Stimulated activated CD4-positive, alpha-beta T cell treated with anti-CD3 and anti-CD28 coated beads, Interleukin-15, amount 100 ng/mL, for 1 hour (primary cell): ENCODE measurements at places on chromosomes 11 and 22.

DNA sequence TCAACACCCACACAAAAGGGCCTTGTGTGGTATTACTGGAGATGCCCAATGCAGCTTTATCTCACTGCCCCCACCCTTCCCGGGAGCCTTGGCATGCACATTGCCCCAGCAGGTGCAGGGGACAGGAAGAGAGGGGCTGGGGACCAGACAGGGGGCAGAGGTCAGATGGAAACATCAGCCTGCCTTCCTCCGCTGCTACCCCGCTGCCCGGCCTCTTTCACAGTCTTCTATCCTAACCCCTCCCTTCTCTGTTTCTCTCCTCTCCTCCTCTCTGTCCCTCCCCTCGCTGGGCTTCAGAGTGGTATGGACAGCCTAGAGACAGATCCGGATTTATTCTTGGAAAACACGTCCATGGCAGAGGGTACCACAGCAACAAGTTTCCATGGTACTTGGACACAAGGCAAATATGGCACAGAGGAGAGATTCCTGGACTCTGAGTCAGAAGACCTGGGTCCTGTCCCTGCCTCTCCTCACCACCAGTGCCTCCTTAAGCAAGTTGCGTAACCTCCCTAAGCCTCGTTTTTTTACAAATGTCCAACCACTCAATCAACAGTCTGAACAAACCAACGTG is 8.3 kb upstream of the IGSF9B start:
- DNase-seq: no peak

- no peak for DNase-seq
Measured at GRCh38 chr11:134560566-134561330, 148.7 kb upstream of the B3GAT1 start.

DNA sequence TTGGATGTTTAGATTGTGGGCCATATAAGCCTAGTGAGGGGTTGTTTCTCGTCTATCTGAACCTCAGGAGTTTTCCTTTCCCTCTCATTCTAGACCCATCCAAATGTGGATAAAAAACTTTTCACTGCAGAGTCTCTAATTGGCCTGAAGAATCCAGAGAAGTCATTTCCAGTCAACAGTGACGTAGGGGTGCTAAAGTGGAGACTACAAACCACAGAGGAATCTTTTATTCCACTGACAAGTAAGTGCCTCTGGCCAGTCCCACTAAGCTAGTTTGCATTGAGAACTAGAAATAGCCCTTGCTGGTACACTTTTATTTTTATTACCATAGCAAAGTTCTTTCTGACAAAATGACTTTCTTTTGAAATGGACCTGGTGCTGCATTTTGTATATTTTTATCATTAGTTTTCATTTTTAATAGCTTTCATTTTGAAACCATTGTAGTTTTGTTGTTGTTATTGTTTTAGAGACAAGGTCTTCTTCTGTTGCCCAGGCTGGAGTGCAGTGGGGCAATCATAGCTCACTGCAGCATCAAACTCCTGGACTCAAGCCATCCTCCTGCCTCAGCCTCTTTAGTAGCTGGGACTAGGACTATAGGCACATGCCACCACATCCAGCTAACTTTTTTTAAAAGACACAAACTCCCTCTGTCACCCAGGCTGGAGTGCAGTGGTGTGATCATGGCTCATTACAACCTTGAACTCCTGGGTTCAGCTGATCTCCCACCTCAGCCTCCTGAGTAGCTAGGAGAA is 14.6 kb upstream of the PHLDB1 start:
- DNase-seq: no peak

DNA sequence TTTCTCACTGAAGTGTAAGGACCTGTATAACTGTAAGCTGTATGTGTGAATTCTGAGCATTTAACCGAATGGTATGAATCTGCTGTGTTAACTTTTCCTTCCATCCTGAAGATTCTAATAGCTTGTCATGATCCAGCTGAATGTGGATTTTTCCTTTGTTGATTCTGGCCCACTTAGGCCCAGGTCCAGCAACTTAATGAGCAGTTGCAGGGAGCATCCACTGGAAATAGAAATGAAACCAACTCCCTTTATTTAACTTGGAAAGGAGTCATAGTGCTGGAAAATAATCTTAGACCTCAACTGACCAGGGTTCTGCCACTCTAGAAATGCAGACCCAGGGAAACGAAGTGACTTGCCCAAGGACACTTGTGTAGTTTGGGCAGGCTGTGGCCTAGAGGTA is 142.3 kb upstream of the MTNR1B start:
- DNase-seq: no peak

- no peak for DNase-seq
Measured at GRCh38 chr11:5553343-5553742, 5.0 kb upstream of the OR52H1 start.

- DNase-seq: no peak
Measured at GRCh38 chr22:17997456-17997855, 26.9 kb downstream of the MICAL3 start.

DNA sequence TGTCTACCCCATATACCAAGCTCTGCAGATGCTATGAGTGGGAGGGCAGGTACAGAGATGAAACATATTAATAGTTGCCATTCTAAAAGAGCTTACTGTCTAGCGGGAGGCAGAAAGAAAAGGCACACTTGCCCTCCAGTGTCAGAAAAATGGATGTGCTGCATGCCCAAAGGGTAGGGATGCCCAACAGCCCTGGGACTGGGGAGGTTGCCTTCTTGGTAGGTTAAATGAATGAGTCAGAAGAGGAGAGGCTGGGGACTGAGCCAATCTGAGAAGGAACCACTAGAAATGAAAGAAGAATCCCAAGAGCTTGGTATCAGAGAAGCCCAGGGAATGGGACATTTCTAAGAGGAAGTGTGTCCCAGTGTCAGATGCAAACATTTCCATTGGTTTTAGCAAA is 1.2 kb downstream of the BIRC3 start:
- DNase-seq: no peak
